ENCODE measurements at places on chromosomes 11 and 22.

DNA sequence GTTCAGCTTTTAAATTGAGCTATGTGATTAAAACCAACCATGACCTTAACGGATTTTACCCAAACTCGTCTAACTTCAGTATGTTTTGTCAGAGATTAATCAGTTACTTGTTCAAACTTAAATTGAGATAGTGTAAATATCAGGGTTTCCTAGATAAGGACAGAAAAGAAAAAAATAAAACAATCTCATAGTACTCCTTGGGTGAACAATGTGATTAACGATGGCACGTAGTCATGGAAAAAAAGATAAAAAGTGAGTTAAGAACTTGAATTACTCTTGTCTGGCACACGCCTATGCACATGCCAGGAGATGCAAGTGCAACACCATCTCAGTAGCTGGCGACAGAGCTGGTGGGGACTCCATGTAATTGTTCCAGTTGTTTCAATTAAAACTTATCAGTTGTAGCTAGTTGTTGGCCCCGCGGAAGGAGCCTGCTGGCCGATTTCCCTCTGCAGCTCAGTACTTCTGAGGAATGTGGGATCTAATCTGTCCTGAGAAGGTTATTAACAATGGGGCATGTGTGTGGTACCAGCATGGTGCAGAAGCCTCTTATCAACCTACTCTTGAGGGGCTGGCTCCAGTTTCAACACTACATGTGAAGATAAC, 3.0 kb downstream of the RASSF10 start:
- DNase-seq = no peak

GRCh38 chr11:45590743-45591142, 74.7 kb downstream of the CHST1 start:
- DNase-seq = no peak

GRCh38 chr11:95301474-95301873, 70.5 kb upstream of the SESN3 start:
- no peak for DNase-seq

- no peak for DNase-seq
These were observed 18.1 kb downstream of the TMPRSS13 start for GRCh38 chr11:117910941-117911655.

DNA sequence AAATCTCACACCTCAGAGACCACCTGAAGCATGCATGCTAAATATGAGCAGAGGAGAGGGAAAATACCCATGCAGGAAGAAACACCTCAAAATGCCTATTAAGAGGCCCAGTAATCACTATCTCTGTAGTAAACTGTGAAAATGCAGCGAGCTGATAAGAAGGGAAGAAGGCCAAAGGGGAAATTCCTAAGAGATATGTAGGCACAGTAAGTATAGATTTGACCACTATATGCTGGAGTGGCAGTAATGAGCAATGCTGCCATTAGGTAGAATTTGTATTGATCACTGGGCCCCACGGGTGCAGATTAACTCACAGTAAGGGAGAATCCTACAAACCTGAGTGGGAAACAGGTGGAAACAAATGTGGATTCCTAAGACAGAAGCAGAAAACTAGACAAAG, 1813.1 kb upstream of the RAG2 start:
- no peak for DNase-seq
